DMS153 (cell line): ENCODE measurements at places on chromosomes 1 and 21.

- DNase-seq = no peak
These were observed 96.8 kb downstream of the TNR start for GRCh38 chr1:175646439-175647209.

DNA sequence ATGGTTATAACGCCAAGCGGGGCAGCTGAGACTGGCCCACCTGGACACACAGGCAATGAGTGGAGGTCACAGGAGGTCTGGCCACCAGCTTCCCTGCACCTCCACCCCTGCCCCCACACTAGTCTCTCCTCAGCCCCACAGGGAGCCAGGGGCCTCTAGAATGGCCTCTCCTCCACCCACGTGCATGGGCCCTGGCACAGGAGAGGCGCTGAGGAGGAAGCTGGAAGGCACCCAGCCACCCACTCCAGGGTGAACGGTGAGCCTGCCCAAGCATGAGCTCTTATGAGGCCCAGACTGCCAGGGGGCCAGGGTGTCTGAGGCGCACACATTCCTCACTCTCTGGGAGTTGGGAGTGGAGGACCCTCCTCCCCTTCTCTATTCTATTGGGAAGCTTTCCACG lies 22.2 kb downstream of the LRP8 start:
- no peak for DNase-seq

DNA sequence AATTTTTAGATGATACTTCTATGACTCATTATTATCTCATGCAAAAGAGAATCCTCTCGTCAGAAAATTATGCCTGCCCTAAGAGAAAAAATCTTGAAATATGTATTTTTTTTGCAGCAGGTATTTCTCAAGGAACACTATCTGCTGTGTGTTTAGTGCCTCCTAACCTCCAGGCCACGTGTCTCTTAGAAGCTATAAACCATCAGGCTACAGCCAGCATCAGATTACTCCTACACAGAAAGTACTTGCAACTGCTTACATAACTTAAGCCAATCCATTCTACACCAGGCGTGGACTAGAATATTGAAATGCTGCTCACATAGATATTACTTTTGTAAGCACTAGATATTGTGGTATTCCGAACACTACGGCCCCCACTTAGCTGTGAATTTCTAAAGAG lies 933.4 kb downstream of the PLA2G4A start:
- no peak for DNase-seq

GRCh38 chr1:115847787-115848186 lies 6.9 kb upstream of the NHLH2 start:
- DNase-seq = no peak

DNA sequence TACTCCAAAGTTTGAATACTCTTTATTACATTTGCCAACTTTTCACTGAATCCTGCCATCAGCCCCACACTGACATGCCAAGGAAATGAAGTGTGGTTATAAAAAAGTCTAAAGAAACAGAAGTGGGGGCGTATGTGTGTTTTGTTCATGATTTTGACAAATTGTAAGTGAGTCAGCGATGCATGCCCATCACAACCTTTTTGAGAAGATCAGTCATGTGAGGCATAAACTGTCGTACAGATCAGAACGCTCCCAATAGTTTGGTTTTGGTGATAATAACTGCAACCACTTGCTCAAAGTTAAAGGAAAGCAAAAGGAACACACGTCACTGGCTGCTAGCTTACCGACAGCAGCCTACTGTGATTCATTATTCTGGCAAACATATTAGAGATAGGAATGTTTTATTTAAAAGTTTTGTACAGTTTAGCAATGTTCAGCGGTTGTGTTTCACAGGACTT lies 95.6 kb downstream of the RGS2 start:
- DNase-seq = no peak

DNA sequence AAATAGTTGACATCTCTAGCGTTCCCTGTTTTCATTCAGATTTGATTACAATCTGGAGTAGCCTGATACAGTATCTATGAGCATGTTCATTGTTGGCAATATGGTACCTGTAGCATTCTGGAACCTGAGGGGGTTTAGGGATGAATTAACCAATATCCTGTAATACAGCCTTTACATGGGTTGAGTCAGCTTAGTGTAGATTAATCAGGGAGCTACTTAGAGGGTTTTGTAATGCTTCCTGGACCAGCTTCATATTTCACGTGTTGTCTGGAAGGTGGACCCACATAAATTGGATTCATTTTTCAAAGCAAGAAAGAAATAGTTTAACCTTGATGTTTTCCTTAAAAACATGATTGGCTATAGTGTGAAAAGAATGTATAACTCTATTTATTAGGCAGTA lies 3.6 kb downstream of the OTUD3 start:
- no peak for DNase-seq

GRCh38 chr1:226474443-226475141 lies 66.7 kb upstream of the PARP1 start:
- no peak for DNase-seq

DNA sequence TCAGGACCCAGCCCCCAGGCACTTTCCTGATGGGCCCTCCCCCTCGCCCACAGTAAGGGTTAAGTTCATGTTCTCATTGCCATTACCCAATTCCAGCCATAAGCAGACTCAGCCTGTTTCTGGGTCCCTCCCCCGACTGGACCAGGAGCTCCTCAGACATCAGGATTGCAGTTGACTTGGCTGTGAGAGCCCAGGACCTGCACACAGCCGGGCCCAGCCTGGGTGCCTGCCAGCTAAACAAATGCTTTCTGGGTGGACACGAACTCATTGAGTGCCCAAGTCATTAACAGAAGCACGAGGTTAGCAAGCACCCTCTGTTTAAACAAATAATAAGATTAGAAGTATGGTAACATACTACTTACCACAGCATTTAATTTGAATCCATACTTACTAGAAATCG lies 147.9 kb upstream of the POU3F1 start:
- DNase-seq = peak; percentile 33

GRCh38 chr1:11857164-11857851 lies 1.4 kb downstream of the NPPB start:
- DNase-seq = no peak

GRCh38 chr1:116716391-116716790 lies 37.8 kb upstream of the CD2 start:
- no peak for DNase-seq

- no peak for DNase-seq
These were observed 32.7 kb downstream of the C8B start for GRCh38 chr1:56933161-56933560.

- DNase-seq = no peak
These were observed 32.5 kb upstream of the FHAD1 start for GRCh38 chr1:15214527-15214926.

- DNase-seq = peak; percentile 84
These were observed 33.7 kb downstream of the TTC39A start for GRCh38 chr1:51296383-51297357.

- no peak for DNase-seq
These were observed 34.2 kb downstream of the RAP1GAP start for GRCh38 chr1:21634806-21635535.

- no peak for DNase-seq
These were observed at the start of gene YOD1 for GRCh38 chr1:207051191-207051943. YOD1 (minus strand) TSS chr1:207051208; CDS start chr1:207051030, 178 bp downstream.

DNA sequence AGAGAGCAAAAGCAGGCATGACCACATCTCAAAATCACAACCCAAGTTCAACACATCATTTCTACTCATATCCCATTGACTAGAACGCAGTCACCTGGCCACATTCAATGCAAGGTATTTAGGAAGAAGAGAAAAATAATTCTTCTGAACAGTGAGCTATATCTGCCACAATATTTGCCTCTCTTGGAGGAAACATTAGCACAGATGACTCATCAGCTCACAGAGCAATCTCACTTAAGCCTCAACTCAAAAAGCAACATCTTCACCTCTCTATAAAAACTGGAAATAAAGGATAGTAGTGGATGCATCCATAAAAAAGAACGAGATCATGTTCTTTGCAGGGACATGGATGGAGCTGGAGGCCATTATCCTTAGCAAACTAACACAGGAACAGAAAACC lies 143.9 kb upstream of the FMN2 start:
- no peak for DNase-seq
